Posterior vena cava (tissue), 2 donors: ENCODE measurements at places on chromosomes 1 and 21. TPM values are rescaled to one million over a fixed set of nuclear protein-coding genes. Genes with fewer than 3 reads are reported as not detected.

The FAAP20 gene
- 52.9 TPM for total RNA-seq

The OLIG2 gene
- not detected for total RNA-seq

The PRELP gene
- 172 TPM for total RNA-seq

The PGLYRP4 gene
- total RNA-seq = not detected

DNA sequence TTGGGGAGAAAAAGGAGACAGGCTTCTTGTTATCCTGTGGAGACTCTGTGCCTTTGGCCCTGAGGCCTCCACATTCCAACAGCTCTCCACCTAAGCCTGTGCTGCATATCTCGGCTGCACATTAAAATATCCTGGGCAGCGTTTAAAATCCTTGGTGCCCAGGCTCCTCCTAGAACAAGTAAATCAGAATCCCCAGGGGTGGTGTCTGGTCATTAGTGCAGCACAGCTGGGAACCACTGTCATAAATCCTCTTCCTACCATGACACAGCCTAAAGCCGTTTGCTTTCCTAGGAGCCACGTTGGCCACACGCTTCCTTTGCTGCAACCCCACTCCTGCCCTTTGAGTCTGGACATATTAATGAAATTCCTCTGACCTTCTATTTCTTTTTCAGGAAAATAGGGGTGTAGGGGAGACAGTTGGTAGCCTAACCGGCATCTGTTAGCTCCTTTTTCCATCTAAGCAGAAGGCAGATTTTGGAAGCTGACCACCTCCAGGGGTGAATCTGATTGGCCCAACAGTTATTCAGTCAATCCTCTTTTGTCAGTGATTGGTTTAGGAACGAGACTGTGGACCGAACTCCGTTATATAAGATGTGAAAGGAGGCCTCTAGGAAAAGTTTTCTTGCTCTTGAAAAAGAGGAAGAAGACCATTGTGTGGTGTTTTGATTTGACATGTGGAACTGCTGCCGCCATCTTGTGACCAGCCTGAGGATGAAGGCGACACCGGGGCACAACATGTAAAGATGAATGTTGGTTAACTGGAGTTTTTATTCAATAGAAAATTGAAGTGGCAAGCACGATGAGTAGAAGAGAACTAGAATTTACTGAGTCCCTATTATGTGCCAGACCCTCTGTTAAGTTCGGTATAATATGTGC, 41.9 kb downstream of the JUN start:
- DNase-seq = no peak

- no peak for DNase-seq
These were observed 1707.7 kb downstream of the BRINP3 start for GRCh38 chr1:188769936-188770335.

DNA sequence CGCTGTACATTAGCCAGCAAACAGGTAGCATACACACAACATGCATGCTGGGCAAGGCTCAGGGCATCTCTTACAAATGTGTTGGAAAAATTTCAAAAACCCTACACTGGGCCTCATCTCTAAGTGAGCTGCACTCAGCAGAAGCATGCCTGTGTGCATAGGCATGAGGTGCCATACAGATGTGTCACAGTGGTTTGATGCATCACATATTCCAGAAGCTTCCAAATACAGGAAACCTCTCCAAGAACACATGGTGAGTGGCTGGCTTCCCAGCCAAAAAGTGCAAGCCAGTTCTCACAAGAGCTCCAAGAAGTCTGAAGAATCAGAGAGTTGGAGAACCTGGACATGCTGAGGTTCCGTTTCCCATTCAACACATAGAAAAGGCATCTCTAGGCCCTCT, 58.3 kb downstream of the CD46 start:
- no peak for DNase-seq

DNA sequence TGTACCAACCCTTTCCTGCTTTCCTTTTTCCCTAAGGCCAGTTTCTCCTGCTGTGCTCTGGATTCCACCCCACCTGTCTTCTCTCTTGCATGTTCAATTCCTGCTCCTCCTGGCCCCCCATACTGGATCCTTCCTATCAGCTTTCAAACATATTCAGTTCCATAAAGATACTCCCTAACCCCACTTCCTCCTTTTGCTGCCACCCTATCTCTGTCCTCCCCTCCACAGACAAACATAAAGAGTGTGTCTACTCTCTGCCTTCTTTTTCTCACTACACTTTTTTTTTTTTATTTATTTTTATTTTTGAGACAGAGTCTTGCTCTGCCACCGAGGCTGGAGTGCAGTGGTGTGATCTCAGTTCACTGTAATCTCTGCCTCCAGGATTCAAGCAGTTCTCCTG, 16.9 kb upstream of the RPF1 start:
- DNase-seq = no peak

DNA sequence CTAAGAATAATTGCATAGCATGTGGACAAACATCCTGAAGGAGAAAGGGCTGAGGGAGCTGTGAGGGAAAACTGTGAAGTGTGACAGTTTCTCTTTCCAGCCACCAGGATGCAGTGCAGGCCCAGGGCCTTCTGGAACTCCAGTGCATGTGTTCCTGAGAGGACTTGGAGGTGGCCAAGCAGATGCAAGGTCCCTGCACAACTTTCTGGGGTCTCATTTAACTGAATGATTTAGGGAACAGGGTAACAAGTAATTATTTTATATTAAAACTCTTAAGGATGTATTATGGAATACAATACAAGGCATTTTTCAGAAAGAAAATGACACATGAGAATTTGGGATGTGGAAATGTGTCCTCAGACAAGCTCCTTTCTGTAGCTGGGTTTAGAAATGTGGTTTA, 61.2 kb upstream of the MCOLN3 start:
- DNase-seq = peak; percentile 87

DNA sequence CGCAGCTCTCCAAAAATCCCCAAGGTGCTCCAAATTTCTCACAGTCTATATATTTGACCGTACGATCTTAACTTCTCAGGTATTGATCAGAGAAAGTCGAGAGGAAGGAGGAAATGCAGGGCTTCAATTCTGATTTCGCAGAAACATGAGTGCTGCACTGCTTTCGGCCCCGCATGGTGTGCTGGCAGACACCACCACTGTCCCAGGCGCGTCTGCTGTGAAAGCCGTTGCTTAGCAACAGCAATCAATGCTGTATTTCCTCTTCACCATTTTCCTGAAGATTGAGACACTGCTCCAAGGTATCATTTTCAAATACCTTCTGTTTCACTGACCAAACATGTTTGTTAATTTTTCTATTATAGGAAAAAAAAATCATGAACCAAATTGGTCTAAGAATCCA, 296.3 kb downstream of the SMYD3 start:
- DNase-seq = no peak

DNA sequence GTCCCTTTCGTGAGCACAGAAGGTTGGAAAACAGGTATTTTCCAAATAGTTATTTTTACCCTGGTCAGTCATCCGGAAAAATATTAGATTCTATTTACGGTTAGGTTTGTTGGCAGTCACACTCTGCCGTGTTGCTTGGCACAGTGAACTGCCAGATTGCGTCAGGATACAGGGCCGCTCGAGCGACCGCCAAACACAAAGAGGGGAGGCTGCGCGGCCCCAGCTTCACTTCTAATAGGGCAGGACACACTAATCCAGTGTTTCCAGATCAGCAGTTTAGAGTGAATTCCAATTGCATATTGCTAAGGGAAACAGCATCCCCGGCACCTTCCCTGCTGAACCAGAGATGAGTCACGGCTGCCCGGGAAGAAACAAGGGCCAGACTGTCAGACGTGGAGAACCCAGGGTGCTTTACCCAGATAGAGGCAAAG, 22.9 kb downstream of the UMODL1 start:
- peak; percentile 80 for DNase-seq

DNA sequence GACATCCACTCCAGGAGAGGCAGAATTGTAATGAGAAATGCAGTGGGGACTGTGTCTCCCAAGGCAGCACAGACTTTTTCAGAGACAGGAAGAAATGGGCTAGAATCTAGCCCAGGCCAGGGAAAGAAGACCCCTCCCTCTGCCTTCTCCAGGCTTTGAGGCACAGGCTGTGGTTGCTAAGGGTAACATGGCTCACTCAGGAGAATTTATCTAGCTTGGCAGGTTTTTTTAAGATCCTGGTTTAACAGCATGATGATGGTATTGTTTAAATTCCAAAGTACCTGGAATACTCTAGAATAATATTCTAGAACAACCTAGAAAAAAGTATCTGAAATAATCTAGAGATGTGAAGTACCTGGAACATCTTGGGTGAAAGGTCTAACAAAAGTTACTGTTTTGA, 125.6 kb downstream of the URB2 start:
- no peak for DNase-seq

- DNase-seq = no peak
These were observed 46.8 kb upstream of the EDEM3 start for GRCh38 chr1:184801503-184801902.

DNA sequence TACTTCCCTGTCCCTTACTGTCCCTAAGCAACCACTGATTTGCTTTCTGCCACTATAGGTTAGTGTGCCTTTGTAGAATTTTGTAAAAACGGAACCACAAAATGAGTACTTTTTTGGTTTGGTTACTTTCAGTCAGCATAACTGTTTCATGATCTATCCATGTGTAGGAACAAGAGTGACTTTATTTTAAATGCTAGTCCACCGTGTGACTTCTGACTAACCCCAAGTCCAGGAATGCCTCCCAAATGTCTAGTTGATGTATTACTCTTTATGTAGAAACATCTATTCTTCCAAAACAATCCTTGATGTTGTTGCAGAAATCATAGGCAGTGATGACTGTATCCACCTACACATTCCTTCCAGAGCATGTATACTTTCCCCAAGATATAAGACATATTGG, 21.3 kb downstream of the ATPAF1 start:
- DNase-seq = no peak

GRCh38 chr1:240455228-240455821, 156.6 kb downstream of the GREM2 start:
- DNase-seq = no peak

DNA sequence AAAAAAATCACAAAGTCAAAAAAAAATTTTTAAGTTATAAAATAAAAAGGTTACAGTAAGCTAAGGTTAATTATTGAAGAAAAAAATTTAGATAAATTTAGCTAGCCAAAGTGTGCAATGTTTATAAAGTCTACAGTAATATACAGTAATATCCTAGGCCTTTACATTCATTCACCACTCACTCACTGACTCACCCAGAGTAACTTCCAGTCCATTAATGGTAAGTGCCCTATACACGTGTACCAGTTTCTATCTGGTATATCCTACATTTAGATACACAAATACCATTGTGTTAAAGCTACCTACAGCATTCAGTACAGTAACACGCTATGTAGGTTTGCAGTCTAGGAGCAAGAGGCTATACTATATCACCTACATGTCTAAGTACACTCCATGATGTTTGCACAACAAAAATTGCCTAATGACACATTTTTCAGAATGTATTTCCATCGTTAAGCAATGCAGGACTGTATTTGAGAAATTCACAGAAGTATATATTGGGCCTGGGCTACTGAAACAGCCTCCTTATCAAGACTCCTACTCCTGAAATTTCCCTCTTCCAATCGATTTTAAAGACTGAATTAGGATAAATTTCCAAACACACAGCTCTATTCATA, 155.1 kb downstream of the COP1 start:
- no peak for DNase-seq

GRCh38 chr1:196148367-196148970, 459.8 kb downstream of the KCNT2 start:
- no peak for DNase-seq

DNA sequence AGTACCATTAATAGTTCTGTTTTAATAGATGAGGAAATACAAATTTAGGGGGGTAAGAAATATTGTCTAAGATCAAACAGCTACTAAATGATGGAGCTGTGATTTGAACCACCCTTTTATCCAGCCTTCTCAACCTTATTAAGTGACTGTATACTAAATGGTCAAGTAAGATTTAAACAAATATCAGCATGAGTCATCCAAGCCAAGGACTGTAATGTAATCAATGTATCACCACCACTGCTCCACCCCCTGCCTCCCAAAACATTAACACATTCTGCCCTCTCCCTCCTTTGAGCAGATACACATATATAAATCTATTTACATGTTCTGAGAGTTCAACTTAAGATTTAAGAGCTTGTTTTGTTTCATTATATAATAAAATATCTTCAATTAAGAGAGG, 58.9 kb downstream of the LRRC40 start:
- no peak for DNase-seq

DNA sequence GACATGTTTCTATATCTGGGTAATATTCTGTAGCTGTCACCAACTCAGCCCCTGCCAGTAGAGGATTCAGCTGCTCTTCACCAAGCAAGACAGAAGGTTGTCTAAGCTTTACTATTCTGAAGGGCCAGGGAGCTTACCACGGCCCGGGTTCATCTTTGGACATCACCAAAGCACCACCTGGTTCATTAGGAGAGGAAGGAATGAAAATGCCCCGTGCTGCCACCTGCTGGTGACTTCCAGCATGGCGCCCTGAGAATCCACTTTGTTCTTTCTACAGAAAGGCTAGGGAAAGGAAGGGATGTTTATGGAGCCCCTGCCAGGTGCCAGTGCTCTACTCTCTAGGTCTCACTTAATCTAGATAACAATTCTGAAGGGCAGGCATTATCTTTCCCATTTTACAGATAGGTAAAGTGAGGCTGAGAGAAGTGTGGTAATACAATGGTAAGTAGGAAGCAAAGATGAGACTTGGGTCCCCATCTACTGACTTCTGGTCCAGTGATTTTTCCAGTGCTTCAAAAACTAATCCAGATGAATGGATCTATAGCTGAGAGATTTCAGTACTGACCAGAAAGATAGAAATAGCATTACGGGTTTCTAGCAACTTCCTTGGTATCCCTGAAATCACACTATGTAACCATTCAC, 79.5 kb downstream of the BEND5 start:
- DNase-seq = peak; percentile 89

DNA sequence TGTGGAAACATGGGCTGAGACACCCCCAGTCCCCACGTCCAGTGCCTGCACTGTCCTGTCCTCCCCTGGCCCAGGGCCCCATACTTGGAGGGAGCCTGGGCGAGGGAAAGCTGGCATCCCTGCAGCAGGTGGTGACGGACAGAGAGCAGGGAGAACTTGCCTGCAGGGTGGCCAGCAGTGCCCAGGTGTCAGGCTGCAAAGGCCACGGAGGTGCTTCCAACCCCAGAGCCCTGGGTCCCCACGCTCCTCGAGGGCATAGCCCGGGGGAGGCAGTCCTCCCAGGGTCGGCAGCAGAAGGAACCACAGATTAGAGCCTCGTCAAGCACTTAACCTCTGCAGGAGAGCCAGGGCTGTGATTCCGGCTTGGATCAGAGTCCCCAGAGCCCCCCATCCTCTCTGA, 77.5 kb downstream of the ARHGEF16 start:
- DNase-seq = no peak
